Activated CD4-positive, alpha-beta T cell treated with anti-CD3 and anti-CD28 coated beads for 24 hours (primary cell): ENCODE measurements at places on chromosomes 5 and 9.

DNA sequence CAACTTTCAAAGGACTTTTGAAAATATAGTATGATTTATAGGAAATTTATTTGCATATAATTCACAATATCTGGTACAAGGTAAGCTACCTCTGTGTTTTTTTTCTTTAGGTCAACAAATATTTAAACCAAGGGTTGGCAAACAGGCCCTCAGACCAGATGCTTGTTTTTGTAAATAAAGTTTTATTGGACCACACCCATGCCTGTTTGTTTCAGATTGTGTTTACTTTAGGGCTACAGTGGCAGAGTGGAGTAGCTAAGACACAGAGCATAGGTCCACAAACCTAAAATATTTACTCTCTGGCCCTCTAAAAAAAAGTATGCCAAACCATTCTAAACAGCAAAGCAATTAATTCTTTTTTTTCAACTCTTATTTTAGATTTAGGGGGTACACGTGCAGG, 119.7 kb upstream of the CCDC152 start:
- DNase-seq, result no peak

DNA sequence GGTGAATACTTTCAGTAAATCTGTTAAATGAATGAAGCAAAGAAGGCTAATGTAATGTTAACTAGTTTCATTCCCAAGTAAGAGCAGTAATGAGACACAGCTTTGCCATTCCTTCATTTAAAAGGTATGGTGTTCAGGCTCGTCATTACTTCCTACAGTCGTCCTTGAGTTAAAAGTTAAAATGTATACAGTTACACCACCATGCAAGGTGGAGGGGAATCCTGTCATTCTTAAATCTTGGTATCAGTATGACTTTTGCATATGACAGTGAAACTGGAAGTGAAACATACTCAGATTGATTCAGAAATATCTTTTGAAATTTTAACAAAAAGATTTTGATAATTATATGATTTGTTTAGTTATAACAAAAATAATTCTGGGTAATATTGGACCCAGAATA, 25.9 kb downstream of the MTRR start:
- DNase-seq, result no peak

- DNase-seq, result no peak
These were observed 114.8 kb downstream of the WNK2 start for GRCh38 chr9:93298498-93299417.

DNA sequence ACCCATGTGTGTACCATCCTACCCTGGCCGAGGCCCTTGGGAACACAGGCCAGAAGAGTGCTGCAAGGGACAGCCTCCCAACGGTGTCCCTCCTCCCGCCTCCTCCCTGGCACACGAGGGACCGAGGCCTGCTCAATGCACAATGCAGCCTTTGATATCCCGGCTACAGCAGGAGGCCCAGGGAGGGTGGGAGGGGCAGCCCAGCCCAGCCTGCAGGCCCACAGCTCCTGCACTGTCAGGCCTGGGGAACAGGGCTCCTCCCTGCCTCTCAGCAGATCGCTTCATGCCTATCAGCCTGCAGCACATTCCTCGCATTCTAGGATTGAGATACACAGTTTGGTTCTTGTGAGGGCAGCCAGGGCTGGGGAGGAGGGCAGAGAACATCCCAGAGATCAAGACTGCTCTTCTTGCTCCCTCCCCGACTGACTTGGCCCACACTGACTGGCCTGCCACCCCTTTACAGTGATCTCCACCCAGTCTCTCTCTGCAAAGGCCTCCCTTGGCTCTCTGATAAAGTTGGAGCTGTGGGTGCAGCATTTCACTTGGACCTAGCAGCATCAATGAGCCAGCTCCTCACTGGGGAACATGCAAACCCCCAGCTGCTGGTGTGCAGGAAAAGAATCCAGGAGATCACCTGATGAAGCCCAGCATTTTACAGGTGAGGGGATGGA, at the start of gene SH3TC2:
TSS of gene SH3TC2 (minus strand) at position 46 of the 671 bp plus-strand sequence. CDS start at position 6, 40 bp downstream.
- no peak for DNase-seq

DNA sequence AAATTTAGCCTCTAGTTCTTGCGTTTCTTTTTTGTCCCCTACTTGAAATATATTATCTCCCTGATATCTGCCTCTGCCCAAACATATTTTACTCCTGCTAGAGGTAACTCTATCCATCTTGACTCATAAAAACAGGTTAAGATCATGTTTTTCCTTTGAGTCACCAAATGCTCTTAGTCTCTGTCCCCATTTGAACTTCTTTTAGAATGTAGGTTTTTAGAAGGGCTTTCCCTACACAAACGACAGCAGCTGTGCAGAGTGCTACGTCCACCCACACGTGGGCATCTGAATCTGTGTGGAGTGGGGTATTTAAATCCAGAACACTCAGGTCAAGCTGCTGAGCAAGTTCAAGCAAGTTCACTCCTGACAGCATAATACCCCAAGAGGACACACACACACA, 2.2 kb downstream of the HSD17B3 start:
- DNase-seq, result no peak

DNA sequence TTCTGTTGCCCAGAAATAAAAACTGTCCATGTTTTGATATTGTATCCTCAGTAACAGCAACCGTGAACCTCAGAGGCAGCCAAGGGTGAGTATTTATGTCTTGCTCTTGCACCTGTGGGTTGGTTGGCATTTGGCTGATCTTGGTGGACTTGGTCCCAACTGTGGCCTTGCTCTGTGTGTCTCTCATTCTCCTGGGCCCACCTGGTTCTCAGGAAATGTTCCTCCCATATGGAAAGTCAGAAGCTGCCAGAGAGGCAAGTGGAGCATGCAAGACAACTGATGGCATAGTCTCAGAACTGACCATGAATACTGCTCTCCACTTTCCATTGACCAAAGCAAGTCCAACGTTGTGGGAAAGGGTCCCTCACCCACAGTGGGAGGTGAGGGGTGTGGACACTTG, 13.6 kb upstream of the NINJ1 start:
- DNase-seq, result no peak

DNA sequence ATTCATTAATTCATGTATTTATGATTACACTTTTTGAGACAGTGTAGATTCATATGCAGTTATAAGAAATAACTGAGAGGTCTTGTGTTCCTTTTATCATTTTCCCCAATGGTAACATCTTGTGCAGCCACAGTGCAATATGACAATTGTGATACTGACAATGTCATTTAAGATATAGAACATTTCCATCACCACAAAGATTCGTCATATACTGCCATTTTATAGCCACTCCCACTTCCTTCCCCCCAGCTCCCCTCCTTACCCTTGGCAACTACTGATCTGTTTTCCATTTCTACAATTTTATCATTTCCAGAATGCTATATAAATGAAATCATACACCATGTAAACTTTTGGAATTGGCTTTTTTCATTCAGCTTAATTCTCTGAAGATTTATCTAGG, 53.8 kb downstream of the NR2F1 start:
- DNase-seq, result no peak

- no peak for DNase-seq
These were observed 415.0 kb downstream of the KCTD16 start for GRCh38 chr5:144585681-144586080.

GRCh38 chr5:122508623-122509022, 196.6 kb downstream of the SNCAIP start:
- DNase-seq, result no peak

DNA sequence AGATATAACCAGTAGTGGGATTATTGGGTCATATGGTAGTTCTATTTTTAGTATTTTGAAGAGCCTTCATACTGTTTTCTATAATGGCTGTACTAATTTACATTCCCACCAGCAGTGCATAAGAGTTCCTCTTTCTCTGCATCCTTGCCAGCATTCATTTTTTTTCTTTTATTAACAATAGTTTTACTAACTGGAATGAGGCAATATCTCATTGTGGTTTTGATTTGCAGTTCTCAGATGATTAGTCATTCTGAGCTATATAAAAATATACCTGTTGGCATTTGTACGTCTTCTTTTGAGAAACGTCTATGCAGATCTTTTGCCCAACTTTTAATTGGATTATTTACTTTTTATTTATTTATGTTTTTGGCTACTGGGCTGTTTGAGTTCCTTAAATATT, 1579.3 kb upstream of the CDH6 start:
- no peak for DNase-seq

DNA sequence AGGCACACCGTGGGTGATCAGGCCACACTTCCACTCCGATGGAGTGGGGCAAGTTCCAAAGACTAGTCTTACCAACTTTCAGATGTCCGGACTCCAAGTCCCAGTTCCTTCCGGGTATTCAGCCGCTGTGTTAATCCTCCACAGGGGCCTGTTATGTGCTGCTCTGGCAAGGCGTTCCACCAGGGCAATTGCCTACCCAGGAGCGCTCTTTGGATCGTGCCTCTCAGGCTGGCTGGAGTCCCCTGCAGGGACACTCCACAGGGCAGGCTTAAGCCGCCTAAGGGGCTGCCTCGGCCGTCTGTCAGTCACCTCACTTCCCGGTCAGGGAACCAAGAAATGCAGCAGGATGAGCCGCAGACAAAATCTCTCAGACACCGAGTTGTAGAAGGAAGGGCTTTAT, 118.7 kb upstream of the CCNG1 start:
- no peak for DNase-seq

- DNase-seq, result no peak
These were observed 107.4 kb downstream of the SCAMP1 start for GRCh38 chr5:78467752-78468357.

DNA sequence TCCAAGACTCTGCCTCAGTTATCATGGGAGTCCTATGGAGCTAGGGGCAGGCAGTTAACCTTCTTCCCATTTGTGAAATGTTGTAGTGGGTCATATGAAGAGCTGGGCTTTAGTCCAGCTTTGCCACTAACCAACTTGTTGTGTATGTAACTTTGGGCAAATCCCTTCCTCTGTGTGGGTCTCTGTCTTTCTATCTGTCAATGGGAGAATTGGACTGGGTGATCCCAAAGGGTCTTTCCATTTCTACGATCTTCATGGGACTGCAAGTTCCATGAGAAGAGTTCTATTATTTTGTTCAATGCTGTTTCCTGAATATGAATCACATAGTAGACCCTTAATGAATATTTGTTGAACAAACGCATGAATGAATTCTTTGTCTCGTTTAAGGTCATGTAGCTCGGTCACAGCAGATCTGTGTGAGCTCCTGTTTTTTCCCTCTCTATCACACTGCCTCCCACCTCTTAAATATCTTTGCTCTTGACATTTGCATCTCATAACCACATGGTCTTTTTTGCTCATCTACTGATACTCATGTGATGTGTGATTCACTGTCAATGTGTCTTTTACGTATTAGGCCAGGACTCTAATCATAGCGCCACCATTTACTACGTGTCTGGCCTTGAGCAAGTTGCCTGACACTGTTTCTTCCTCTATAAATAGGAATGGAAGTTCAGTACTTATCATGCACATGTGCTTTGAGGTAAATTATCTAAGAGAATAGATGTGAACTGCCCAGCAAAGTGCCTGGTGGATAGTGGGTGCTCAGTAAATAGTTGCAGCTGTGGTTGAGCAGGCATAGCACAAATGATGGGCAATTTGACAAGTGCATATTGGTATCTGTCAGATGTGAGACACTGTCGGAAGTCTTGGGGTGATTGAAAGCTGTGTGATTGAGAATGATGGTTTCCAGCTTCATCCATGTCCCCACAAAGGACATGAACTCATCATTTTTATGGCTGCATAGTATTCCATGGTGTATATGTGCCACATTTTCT, 37.4 kb downstream of the PTTG1 start:
- DNase-seq, result no peak

GRCh38 chr5:125070961-125071360, 324.5 kb upstream of the ZNF608 start:
- no peak for DNase-seq

DNA sequence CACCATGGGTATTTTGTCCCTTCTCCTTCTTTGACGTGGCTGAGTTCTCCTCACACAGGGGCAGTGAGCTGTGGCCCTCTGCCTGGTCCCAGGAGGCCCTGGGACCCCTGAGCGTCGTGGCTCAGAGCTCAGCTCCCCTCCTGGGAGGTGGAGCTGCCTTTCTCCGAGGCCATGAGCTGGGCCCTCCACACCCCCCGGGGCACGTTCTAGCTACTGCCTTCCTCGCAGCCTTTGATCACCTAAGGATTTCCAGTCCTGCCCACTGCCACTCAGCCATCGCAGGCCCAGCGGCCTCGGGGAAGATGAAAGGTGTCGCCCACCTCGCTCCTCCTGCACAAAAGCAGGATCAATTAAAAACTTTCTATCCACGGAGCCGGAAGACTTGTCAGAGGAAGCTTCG, 94.8 kb upstream of the RAPGEF1 start:
- no peak for DNase-seq

GRCh38 chr5:62640446-62640845, 61.8 kb downstream of the LRRC70 start:
- no peak for DNase-seq

- DNase-seq, result no peak
These were observed 14.7 kb downstream of the SLC45A2 start for GRCh38 chr5:33969572-33970452.

- no peak for DNase-seq
These were observed 90.1 kb upstream of the SLC12A2 start for GRCh38 chr5:127993476-127993875.

GRCh38 chr9:12666813-12667212, 26.4 kb upstream of the TYRP1 start:
- no peak for DNase-seq

DNA sequence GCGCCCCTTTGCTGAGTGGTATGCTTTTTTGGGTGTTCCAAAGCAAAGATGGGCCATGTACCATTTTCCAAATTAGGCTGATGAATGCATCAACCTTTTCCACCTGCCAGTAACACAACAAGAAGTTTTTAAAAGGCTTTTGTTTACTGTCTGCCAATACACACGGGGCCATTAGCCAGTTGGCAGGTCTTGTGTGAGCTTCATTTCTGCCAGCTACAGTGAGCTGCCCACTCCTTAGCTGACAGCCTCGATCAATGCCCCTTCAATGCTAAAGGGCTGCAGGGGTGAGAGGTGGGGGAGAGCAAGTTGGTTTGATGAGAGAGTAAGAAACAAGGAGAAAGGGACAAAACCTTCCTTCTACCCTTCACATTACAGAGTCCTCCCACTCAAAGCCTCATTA, 128.7 kb downstream of the C5orf15 start:
- no peak for DNase-seq
